ENCODE measurements at places on chromosomes 5 and 9.

DNA sequence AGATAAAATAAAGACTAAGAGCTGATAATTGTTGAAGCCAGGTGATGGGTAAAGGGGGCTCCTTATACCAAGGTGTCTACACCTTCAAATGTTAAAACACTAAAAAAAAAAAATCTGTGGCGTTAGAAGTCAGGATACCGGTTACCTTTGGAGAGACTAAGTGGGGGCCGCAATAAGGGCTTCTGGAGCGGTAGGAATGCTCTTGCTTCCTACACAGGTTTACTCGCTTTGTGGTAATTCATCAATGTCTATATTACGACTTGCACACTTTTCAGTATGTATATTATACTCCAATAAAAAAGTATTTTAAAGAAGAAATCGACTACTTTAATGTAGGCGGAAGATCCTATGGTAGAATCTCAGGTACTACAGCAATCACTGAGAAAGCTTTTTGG is 12.5 kb downstream of the MRPS27 start:
- DNase-seq, result no peak

DNA sequence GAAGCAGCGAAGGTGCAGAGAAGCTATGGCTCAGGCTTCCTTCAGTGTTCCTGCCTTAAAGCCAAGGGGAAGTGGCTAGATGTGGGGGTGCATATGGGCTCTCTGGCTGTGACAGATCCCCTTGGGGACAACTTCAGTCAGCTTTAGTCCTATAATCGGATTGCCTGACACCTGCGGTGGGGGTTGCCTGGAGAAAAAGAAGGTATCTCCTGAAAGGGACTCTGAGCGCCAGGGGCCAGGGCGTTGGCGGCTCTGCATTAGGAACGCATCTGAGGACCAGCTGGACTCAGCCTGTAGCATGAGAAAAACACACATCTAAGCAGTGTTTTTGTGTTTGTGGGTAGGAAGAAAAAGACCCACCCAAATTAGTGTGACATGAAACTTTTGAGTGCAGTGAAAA is 84.3 kb upstream of the OTULINL start:
- no peak for DNase-seq

- DNase-seq, result no peak
These were observed 1.1 kb downstream of the GPBP1 start for GRCh38 chr5:57174890-57175510.

- no peak for DNase-seq
These were observed at the start of gene PCDHAC2 for GRCh38 chr5:140966293-140967225. Gene PCDHAC2, plus strand, starts transcription at chr5:140966476. Its CDS starts 291 bp downstream, at chr5:140966767.

DNA sequence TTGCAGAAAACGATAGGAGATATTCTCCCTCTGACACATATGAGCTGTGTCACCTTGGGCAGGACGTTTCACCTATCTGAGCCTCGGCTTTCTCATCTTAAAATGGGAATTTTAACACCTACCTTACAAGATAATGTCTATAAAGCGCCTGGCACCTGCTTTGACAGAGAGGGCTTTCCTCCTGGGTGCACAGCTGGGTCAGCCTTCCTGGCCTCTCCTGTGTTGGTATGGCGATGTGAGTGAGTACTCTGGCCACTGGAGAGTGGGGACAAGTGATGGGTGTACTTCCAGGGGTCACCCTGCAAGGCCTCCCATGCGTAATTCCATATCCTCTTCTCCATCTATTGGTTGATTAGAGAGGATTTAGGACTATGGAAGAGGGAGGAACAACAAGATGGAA is 113.1 kb upstream of the SMIM23 start:
- no peak for DNase-seq

DNA sequence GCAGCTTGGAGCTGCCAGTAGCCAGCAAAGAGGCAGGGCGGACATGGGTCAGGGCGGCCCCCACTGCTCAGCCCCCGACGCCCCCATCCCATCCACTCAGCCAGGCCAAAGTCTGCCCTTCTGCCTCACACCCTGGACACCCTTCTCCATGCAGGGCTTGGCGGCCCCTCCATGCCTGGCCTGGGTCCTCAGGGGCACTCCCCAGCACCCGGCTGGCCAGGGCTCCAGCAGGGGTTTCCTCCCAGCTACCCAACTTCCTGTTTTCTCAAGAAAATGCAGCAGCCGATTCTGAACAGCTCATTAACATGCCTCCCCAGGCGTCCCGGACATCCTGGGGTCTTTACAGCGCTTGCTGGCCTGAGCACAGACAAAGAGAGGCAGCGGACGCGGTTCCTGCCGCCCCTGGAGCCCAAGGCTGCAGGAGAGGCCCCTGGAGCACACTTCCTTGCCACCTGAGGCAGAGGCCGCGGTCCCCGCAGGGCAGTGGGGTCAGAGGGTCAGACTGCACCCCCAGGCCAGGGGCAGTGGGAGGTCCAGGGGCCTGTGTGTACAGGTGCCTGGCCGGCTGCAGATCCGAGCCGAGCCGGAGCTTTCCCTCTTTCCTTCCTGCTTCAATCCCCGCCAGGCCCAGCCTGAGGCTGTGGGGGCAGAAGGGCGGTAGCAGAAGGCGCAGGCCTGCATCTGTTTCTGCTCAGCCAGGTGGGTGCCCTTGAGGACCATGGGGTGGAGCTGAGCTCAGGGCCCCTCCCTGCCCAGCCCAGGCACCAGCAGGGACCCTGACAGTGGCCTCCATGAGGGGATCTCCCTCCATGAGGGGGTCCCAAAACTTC is 18.7 kb upstream of the NRARP start:
- DNase-seq, result no peak

- DNase-seq, result peak; percentile 37
These were observed 2.8 kb downstream of the ST8SIA4 start for GRCh38 chr5:100900142-100900795.

DNA sequence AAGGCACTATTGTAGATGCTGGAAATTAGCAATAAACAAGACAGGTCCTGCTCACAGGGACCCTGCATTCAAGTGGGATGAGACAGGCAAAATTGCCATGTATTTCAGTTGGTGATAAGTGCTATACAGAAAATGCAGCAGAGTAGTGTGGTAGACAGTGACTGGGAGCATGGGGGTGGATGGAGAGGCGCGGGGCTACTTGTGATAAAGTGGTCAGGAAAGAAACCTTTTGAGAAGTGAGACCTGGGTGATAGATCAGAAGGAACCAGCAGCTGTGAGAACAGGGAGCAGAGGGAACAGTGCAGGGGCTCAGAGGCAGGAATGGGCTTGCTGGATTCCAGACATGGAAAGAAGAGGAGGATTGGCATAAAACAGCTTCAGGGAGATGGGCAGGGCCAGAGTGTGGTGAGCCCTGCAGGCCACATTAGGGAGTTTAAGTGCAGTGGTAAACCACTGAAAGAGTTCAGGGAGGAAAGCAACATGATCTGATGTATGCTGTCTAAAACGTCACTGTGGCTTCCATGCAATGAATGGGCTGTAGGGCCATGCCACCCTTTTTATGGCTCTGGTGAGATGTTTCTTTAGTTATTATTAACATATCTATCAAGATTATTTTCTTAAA is 7.3 kb downstream of the CRHBP start:
- no peak for DNase-seq

- DNase-seq, result no peak
These were observed 128.8 kb downstream of the OLFM1 start for GRCh38 chr9:135216236-135216635.

DNA sequence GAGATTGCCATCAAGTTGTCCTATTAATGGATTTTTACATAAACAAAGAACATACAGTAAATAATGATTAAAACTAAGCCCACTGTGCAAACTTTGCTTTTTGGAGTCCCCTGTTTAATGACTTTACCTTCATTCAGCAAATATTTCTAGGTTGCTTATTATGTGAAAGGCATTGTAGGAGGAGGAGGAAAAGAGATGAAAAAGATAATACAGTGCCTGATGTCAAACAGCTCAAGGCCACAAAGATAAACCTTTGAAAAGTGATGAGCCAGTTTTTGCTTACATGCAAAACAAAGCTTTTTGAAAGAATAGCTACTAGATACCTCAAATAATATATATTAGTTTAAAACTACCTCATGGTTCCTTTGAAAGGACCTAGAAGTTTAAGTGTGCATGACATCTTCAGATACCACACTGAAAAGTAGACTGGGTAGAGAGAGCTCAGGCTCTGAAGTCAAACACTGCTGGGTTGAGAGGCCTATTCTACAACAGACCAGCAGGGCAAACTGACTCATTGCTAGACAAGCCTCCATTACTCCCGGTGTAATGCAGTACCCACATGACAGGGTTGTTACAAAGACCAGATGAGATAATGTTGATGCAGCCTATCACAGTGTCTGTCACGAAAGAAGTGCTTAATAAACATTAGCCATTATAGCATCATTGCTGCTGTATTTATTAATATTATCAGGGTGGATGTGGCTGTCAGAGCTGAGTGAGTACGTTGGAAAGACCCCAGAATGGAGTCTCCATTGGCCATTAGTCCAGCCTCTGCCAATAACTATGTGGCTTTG is 11.8 kb downstream of the DEPDC1B start:
- DNase-seq, result no peak
